ENCODE measurements at places on chromosomes 6 and 20.

DNA sequence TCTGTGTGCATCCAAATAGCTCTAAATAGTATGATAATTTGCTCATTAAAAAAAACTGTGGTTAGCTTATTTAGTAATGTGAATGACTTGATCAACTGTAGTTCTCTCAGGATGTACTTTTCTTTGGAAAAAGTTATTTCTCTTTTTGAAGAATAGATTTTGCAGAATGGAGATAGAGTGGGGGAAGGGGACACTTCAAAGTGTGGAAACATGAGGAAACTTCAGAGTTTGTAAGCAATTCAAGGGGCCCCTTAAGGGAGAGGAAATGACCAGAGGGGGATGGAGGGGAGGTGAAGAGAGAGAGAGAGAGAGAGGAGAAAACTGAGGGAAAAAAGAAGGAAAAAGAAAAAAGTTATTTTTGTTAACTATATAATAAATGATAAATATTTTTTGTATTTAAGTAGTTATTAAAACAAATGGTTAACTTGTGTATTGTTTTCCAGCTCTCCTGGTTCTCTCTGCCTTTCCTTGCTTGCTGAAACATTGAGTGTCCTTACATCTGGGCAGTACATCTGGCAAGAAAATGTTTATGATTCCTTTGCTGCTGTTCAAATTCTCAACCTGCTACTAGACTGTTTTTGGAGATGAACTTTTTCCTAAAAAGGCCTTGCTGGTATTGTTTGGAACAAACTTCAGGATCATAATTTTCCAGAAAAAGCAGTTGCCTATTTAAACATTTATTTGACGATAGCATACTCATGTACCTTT lies 497.5 kb upstream of the CITED2 start:
- no peak for DNase-seq

DNA sequence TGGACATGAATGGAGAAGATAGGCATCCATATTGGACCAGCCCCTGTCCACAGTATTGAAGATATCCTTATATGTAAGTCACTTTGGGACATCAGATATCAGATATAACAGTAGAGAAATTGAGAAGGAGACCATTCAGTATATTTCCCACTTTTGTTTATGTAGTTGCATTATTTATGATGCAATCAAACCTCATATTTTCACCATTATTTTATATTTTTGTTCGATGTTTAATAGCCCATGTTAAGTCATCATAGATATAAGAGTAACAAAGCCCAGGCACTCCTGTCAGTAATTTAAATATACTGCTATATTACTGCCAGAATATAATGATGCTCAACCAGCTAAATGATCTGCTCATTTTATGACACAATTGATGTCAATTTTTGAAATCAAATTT lies 744.5 kb upstream of the EPHA7 start:
- no peak for DNase-seq

- no peak for DNase-seq
These were observed 147.8 kb downstream of the CD83 start for GRCh38 chr6:14265049-14266021.

GRCh38 chr6:133951881-133952814 lies 876 bp upstream of the TBPL1 start:
- DNase-seq = peak; percentile 34

Data from activated naive CD4-positive, alpha-beta T cell treated with anti-CD3 and anti-CD28 coated beads, Interleukin-2, amount 50 U/mL, for 72 hours (primary cell).